ENCODE measurements at places on chromosomes 12 and 14. TPM values are rescaled to one million over a fixed set of nuclear protein-coding genes. Genes with fewer than 3 reads are reported as not detected.

The SERPINA10 gene
- not detected for total RNA-seq

The KRT80 gene
- total RNA-seq = 1.5 TPM

The ERH gene
- 128 TPM for total RNA-seq

The PIWIL1 gene
- not detected for total RNA-seq

Data from glomerular endothelial cell (primary cell).